GM23248 (cell line): ENCODE measurements at places on chromosomes 2 and 18. TPM values are rescaled to one million over a fixed set of nuclear protein-coding genes. Genes with fewer than 3 reads are reported as not detected.

The RAB27B gene
- total RNA-seq, result 0.13 and 0.54 TPM in 2 replicates

The SCTR gene
- total RNA-seq, result not detected in 2 replicates

The NOSTRIN gene
- 0.54 TPM in 1 of 2 replicates, not detected in the other for total RNA-seq

The TUBB6 gene
- total RNA-seq, result 608 and 817 TPM in 2 replicates

The CCDC74B gene
- 3.8 and 10.9 TPM in 2 replicates for total RNA-seq

The SCYGR8 gene
- not detected in 2 replicates for total RNA-seq

The SKOR2 gene
- not detected in 2 replicates for total RNA-seq

The POTEJ gene
- not detected in 2 replicates for total RNA-seq

The EPB41L5 gene
- 4.0 and 6.1 TPM in 2 replicates for total RNA-seq

The ZBTB7C gene
- not detected in 2 replicates for total RNA-seq

The SERPINB4 gene
- total RNA-seq, result not detected in 2 replicates

The SCN3A gene
- total RNA-seq, result 0.11 TPM in 1 of 2 replicates, not detected in the other

The ABCG8 gene
- not detected in 2 replicates for total RNA-seq

The TLX2 gene
- not detected in 2 replicates for total RNA-seq

The FER1L5 gene
- under 0.01 TPM in 1 of 2 replicates, not detected in the other for total RNA-seq

The ZC3H15 gene
- 43.8 and 98.0 TPM in 2 replicates for total RNA-seq

The COL3A1 gene
- total RNA-seq, result 2,141 and 2,153 TPM in 2 replicates

The LIPG gene
- 0.25 and 0.43 TPM in 2 replicates for total RNA-seq

The CRYGC gene
- not detected in 2 replicates for total RNA-seq

The SLC4A5 gene
- total RNA-seq, result 0.32 and 0.38 TPM in 2 replicates

The UGT1A9 gene
- total RNA-seq, result not detected in 2 replicates

The POTEI gene
- total RNA-seq, result not detected in 2 replicates

The ZNF514 gene
- 8.1 and 12.8 TPM in 2 replicates for total RNA-seq

The SERPINB10 gene
- total RNA-seq, result not detected in 2 replicates

The LRP2 gene
- total RNA-seq, result not detected in 2 replicates

The GPR155 gene
- 3.4 and 3.8 TPM in 2 replicates for total RNA-seq
